ENCODE measurements at places on chromosomes 5 and 9.

DNA sequence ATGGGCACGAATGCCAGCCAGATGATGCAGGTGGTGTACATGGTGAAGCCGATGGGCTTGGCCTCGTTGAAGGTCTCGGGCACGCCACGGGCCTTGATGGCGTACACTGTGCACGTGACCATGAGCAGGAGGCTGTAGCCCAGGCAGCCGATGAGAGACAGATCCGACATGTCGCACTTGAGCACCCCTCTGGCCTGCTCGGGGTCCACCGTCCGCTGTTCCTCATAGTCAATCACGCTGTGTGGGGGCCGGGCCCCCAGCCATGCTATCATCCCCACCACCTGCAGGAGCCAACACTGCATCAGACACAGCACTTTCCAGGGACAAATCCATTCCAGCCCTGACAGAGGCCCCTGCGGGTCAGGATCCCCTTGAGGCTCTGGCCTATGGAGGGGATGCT is 12.2 kb downstream of the GRM6 start:
- no peak for DNase-seq

DNA sequence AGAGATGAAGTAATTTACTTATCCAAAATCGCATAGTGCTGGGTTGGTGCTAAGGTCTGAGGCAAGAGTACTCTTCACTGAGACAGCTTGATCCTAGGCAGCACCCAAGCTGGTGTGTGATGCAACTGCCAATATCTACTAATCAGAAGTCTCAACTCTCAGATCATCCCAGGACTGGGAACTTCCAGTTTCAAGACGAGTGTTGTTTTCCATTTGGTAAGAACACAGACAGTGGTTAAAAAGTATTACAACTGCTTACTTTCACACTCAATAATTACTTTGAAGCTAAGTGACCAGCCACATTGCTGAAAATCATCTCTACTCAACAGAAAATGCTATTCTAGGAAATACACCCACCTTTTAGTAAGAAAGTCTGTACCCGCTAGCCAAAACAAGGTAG is 45.3 kb downstream of the FBXW11 start:
- DNase-seq, result no peak

DNA sequence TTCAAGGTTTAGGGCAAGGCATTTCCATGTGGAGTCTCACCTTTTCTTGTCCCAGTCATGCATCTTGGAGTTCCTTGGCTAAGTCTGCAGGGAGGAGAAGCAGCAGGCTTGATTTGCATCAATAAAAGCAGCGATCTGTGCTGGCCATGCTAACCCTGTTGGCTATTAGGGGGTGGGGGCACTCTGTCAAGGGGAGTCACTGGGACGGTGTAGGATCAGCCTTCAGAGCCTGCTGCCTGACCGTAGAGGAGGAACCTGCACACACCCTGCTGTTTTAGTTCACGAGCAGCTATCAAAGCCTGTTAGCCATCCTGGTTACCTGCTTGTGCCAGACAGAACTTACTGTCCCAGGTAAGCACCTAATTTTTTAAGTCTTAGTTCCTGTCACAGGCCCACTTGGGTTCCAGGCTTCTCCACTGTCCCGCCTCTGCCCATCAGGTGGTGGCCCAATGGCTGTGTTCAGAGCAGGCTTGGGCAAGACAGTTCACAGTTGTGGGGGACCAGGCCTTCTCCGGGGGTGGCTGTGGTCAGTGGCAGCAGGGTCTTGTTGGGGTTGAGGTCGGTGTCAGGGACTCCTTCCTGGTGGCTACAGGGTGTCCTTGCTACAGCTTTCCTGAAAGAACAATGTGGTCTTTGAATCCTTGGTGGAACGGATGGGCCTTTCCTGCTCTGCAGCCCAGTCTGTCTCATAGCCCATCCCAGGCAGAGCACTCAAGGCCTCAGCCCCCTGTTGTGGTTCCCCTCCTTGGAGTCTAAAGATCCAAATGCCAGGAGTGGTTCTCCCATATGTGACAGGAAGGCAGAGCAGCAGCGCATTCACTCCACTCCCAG is 43.7 kb downstream of the SECISBP2 start:
- no peak for DNase-seq

DNA sequence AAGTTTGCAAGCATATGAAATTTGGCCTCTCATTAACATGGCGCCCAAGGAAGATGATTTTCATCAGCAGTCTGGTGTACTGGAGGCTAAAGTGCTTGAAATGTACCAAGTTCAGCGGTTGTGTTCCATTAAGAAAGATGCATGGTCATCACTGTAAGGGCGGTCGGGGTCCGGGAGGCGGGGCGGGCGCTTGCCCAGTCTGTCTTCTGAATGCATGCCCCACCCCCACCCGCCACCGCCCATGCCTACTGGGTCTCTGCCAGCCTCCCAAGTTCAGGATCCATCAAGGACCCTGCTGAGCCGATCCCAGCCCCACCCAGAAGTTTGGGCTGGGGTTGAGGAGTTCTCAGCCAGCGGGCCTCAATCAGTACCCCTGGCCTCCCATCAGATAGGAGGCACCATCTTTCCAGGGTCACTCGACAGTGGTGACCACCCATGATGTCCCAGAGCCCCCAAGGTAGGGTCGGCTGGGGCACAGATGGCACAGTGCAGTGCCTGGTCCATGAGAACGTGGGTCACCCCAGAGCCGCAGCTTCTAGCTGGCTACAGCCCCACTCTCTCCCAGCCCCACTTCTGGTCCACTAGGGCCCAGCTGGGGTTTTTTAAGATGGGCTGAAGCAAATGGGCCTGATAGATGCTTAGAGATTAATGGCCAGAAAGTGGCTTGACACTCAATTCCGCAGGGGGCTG is 24.4 kb upstream of the PRDM12 start:
- DNase-seq, result no peak

DNA sequence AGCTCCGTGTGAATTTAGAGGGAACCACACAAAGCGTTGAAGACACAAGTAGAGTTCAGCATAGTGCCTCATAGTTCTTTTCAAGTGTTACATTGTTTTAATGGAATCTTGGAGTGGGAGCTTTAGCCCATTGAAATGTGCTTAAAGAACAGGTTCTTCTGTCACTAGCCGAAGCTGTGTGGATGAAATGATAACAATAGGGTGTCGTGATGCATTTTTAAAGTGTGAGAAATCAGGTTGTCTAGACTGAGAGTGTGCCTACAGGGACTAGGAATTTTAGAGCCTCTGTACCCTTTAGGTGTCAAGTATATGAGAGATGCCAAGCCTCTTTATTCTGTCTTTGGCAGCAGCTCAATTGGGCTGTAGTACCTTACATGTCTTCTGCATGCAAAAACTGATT is 83.0 kb downstream of the NDUFS4 start:
- DNase-seq, result no peak

DNA sequence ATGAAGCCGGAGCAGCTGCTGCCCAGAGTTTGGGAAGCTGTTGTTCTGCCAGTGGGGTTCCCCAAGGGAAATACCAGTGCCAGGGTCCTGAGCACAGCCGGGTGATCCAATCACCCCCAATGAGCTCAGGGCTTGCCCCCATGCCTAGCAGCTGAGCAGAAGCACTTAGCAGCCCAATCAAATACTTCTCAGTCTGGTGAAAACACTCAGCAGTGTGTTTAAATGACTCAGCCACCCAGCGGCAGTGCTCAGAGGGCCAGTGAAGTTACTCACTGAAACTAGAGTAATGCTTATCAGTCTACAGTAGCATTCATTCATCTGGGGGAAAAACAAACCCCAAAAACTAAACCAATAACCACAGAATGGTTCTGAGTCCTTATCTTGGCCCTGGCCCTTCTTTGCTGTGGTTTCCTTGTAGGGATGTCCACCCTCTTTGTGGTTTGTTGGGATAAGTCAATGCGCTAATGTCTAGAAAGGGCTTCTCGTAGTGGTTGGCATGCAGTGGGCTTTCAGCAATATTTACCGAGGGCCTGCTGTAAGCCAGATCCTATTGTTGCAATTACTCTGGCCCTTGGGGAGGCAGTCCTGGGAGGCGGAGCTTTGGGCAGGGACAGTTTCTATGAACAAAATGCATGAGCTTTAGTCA is 43.1 kb downstream of the LHX2 start:
- peak; percentile 84 for DNase-seq

DNA sequence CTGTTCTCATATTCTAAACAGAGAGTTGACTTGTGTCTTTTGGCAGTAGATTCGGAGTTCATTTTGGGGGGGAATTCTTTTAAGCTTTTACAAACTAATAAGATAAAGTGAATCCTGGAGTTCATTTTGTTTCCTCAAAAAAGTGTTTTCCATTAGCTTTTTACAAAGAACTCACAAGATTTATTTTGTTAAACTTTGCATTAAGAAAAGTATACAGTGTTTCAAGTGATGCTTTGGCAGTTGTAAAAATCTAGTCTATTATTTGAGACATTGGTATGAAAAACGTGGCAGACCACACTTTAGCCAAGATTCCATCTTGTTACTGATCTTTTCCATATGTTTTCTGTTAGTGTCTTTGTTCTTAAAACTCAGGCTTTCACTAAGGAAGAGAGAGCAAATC is 1.2 kb upstream of the OMD start:
- DNase-seq, result peak; percentile 32

GRCh38 chr5:81207009-81207408 is 26.1 kb upstream of the CKMT2 start:
- DNase-seq, result no peak

GRCh38 chr5:1511651-1512540 is 11.9 kb downstream of the LPCAT1 start:
- peak; percentile 28 for DNase-seq
